Suppressor macrophage (primary cell): ENCODE measurements at places on chromosomes 4 and X.

DNA sequence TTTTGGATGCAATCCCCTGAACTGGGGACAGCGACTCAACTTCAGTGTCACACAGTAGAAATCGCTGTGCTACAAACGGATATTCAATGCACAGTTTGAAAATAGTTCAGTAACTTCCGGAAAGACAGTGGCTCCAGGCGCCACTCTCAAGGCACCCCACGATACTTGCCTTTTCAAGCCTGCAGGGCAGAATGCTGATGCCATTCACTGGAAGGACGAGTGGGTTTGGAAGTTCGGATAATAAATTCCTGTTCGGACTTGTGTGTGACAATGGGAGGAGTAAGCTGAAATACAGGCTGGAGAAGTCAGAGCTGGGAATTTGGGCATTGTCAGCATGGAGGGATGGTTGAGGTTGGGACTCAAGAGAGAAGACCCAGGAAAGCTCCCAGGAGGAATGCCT is 64.3 kb upstream of the HELT start:
- no peak for DNase-seq

DNA sequence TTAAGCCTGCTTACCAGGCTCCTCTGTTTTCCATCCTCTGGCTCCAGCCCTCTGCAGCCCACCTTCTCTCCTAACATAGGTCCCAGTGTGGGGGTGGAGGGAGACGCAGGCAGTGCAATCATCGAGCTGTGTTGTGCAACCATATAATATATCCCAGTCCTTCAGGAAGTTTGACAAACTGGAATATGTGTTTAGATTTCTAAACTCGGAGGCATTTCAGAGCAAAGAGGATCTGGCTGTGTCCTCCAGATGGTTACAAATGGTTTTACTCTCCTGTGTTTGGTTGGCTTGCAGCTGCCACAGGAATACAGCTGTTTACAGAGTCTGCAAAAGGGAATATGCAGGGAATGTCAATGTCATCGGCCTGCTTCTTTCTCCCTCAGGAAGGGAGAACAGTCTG is 195.3 kb upstream of the LNX1 start:
- no peak for DNase-seq

DNA sequence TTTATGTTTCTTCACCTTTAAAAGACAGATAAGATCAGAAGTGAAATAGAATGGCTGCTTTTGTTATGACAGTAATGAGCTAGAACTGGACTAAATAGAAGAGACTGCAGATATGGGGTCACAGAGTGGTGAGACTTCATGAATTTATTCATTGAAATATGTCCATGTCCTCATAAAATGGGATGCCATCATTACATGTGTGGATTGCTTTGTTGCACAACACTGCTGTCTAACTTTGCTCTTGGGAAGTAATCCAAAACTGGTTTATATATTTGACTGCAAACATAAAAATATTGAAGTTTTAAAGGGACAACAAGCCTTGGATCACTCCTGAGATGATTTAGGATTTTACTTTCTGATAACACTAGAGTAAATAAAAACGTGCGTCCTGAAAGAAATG is 209.2 kb upstream of the FAT4 start:
- no peak for DNase-seq

- no peak for DNase-seq
These were observed 151.3 kb upstream of the FAM47C start for GRCh38 chrX:36856849-36857248.

DNA sequence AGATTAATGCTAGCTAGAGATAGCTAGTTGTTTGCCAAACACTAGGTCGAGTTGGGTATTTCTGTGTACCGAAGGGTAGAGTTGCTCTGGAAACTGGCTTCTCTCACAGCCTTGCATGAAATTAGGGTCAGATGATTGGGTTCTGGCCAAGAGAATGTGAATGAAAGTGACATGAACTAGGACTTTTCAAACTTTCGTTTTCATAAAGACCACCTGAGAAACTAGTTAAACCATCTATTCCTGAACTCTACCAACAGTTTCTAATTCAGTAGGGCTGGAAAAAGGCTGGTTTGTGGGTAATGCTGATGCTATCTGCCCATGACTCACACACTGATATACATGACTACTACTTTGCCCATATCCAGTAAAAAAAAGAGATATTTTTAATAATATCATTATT is 157.6 kb downstream of the GASK1B start:
- DNase-seq, result no peak

DNA sequence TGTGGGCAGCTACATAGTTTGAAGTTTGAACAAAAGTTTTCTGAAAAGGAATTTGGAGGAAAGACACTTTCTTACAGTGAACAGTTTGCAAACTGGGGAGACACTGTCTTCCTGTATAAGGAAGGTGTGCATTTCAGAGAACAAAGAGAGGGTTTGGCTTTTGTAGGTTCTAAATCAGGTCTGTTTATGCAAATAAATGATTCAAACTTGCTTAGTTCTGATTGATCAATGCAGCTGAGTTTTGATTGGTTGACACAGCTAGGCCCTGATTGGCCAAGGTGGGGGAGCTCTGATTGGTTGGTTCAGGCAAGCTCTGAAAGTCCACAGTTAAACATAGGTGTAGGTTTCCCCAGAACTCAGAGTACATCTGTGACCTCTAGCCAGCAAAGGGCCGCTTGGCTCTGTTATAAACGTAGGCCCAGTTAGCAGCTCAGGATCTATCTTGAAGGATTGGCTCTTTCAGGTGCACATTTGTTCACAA is 63.0 kb upstream of the ENPP6 start:
- DNase-seq, result no peak

DNA sequence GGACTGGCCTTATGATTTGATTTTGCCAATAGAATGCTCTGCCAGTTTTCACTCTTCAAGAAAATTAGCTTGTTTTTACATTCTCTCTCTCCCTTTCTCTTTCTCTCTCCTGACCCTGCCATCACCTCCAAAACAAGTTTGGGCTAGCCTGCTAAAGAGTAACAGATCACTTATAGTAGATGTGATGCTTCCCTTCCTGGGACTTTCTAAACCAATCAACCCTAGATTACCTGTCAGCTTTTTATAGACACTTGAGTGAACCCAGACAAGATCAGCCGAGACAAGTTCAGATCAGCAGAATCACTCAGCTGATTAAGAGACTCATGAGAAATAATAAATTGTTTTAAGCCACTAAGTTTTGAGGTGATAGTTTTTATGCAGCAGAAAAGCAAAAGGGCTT is 521.2 kb downstream of the ANKRD50 start:
- no peak for DNase-seq

GRCh38 chrX:24506082-24506481 is 41.0 kb downstream of the PDK3 start:
- DNase-seq, result no peak
